Activated CD4-positive, alpha-beta T cell treated with anti-CD3 and anti-CD28 coated beads, Interleukin-2, amount 50 U/mL, for 16 hours (primary cell): ENCODE measurements at places on chromosomes 1 and 21.

DNA sequence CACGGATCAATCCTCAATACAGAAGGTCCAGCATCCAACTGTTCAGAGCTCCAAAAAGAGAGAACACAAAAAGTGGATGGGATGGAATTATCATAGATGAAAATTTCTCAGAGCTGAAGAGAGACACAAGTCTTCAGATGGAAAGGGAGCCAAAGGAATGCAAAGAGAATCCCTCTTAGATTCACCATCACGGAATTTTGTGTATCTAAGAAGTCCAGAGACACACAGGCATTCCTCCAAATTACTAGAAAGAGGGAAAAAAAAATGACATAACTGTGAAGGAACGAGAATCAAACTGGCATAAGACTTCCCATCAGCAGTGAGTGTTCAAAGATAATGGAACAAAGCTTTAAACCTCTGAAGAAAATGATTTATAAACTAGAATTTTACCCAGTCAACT lies 101.2 kb downstream of the ZSCAN20 start:
- DNase-seq = no peak

- DNase-seq = no peak
Observed at GRCh38 chr1:46613661-46614603, 2.7 kb downstream of the MOB3C start.

DNA sequence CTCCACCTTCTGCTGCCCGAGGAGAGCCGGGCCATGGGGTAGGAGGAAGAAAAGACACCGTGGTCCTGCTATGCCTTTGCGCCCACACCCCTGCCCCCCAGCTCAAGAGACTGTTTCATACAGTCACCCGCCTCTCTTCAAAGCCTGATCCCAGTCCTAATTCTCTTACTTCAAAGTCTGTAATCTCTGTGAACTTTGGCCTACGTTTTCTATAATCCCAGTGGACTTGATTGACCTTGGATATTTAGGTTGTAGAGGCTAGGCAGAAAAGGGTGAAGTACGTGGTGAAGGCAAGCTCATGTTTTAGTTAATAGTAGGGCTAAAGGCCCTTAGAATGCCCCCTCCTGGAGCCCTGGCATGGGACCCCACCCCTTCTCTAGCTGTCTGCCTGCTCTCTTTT lies 28.4 kb downstream of the VPS13D start:
- DNase-seq = no peak

- DNase-seq = no peak
Observed at GRCh38 chr1:118144684-118145083, 40.3 kb downstream of the SPAG17 start.

GRCh38 chr1:31583082-31583994 lies 7.0 kb downstream of the TINAGL1 start:
- no peak for DNase-seq

DNA sequence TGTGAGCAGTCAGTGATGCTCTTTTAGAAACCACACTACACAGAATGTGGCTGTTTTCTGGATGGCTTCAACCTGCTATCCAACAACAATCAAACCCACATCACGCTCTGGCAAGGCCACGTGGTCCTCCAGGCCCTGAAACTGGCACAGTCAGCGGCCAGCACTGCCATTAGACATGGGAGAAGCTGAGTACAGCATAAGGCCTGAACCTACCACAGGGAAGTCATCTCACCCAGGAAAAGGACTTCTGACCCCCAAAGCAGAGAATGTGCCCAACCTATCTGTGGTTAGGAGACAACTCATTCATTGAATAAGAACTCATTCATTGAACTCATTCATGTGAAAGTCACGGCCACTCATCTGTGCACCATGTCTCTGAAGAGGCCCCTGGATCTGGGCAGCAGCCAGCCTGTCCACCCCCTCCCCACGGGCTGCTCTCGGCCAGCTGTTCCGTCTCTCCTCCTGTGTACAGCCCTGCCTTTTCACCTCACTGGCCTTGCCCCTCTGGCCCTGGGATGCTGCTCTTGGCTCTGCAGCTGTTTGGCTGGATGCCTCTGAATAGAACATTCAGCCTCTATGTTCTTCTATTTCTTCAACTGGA lies 41.1 kb downstream of the C1orf198 start:
- no peak for DNase-seq
